Activated CD4-positive, alpha-beta T cell treated with anti-CD3 and anti-CD28 coated beads, Interleukin-2, amount 50 U/mL, for 16 hours (primary cell): ENCODE measurements at places on chromosomes 6 and 20.

DNA sequence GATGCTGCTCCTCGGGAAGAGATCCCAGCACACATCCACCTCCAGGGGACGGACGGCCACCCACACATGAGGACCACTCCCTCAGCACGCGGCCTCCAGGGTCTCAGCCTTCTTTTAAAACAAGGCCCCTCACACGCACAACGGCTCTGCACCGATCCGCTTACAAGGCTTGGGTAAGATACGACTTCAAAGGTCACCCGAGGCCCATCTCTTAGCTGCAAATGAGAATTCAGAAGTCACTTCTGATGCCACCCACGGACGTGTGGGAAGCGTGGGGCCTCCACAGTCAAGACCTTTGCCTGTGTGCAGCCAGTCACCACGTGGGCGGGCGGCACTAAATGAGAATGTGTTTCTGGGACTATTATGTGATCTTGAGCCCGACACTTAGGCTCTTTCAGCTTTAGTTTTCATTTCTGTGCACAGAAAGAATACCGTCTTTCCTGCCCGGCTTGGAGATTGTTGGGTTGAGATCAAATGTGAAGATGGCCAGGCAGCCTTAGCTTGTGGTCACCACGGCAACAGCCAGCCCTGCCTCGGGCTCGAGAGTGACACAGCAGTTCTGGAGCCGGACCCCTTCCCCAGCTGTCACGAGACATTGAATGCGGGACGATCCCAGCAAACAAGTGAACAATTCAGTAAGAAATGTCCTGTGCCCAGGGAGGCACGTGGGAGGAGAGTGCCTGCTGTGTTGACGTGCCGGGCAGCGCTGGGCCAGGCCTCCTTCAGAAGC is 91.6 kb downstream of the RAMACL start:
- no peak for DNase-seq

- no peak for DNase-seq
These were observed 134.9 kb downstream of the SLC23A2 start for GRCh38 chr20:4866429-4866828.

DNA sequence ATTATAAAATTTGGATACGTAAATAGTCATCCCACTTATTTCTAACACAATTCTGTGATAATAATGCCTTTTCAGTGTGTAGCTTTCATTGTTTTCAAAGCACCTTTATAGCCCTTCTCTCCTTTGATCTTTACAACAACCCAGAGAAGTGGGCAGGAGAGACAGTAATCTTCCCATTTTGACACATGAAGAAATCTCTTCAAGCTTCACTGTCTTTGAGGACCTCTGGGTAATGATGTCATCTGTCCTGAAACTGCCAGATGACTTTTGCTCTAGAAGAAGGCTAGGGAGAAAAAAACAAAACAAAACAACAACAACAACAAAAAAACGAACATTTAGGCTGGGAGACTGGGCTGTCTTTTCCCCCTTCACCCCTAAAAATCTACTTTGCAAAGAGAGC is 203.0 kb downstream of the KCNQ5 start:
- peak; percentile 3 for DNase-seq

DNA sequence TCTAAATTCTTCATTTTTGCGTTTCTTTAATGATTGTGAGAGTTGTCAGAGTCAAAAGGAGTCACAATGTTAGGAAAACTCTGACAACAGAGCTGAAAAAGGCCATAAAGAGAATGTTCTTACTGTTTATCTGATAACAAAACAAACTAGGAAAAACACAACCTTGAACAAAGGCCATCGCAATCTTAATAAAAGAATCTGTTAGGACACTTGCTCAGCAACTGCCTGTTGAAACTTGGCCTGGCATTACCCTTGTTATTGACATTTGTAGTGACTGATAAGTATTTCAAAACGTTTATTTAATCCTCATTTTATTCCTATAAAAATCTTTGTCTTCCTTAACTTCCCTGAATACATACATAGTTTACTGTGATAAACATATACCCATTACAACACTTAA is 15.7 kb downstream of the GSTA1 start:
- no peak for DNase-seq

DNA sequence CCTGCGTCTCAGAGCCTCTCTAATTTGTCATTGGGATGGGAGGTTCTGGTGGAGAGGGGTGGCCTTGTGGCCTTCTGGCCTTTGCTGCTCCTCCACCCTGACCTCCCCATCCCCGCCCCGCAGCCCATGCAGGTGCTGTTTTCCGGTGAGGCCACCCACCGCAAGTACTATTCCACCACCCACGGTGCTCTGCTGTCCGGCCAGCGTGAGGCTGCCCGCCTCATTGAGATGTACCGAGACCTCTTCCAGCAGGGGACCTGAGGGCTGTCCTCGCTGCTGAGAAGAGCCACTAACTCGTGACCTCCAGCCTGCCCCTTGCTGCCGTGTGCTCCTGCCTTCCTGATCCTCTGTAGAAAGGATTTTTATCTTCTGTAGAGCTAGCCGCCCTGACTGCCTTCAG is 171.8 kb upstream of the RNF24 start:
- DNase-seq, result no peak

DNA sequence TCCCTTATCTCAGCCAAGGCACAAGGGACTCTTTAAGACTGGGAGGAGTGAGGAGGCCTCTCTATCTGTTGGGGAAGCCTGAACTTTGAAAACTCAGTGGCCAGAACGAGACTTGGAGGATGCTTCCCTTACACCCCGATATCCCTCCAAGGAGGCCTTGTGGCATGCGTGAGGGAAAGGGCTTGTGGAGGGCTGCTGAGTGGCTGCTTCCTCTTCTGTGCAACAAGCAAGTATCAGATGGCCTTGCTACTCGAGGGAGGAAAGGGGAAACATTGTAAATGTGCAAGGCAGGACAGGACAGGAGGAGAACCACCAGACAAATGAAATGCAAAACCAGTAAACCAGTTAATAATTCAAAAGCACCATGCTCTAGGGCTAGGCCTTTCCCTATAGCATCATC is 306.5 kb upstream of the MAP3K7 start:
- DNase-seq, result no peak

DNA sequence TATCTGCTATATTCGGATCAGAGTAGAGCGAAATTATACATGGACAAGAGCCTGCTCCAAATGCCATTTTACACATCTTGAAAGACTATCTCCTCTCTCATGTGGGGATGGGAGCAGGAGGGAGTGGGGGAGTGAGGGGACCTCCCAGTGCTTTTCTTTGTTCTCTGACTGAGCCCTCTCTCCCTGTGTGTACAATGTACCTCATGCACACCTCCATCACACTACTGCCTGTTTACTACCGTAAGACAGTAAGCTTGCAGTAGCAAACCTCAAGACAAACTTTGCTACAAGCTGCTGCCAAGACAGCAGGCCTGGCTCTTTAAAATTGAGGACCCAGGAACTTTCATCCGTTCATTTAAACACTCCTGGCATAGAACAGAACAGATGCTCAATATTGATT is 7.2 kb downstream of the NHSL1 start:
- no peak for DNase-seq

DNA sequence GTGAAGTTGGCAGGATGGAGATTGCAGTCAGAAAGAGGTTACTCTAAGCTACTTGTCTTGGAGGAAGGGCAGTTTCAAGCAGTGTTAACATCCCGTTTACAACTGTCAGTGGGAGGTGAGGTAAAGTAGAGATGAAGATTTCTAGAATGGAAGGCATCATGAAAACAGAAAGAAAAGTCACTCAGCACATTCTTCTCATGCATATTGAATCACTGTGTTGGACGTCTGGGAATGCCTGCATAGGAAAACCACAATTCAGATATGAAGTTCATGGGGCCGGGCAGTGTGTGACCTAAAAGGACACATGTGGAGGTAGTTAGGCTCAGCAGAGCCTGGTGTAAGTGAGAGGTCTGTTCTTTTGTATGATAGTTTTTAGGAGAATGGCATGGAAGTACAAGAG is 73.5 kb upstream of the LAMP5 start:
- no peak for DNase-seq

GRCh38 chr6:124040655-124041054 is 237.0 kb downstream of the NKAIN2 start:
- DNase-seq, result peak; percentile 13

GRCh38 chr20:36483209-36483918 is 58.0 kb upstream of the MYL9 start:
- DNase-seq, result no peak

DNA sequence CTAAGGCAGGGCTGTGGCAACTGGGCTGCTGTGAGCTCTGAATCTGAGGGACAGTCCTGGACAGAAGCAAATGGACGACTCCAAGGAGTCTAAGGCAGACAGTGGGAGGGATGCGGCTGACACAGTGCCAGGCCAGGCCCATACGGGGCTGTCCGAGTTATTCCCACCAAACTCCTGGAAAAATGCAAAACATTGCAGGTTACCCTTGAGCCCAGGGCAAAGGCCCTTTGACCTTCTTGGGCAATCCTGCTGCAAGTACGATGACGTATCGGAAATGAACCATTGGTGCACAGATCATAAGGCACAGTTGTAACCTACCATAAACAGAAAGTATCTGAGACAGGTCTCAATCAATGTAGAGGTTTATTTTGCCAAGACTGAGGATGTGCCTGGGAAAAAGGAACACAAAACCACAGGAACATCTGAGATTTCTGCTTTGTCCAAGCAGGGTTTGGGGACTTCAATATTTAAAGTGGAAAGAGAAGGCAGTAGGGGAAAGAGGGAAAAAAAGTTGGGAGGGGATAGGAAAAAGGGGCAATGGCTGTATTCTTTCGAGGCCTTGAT is 118.9 kb downstream of the DACT2 start:
- no peak for DNase-seq

DNA sequence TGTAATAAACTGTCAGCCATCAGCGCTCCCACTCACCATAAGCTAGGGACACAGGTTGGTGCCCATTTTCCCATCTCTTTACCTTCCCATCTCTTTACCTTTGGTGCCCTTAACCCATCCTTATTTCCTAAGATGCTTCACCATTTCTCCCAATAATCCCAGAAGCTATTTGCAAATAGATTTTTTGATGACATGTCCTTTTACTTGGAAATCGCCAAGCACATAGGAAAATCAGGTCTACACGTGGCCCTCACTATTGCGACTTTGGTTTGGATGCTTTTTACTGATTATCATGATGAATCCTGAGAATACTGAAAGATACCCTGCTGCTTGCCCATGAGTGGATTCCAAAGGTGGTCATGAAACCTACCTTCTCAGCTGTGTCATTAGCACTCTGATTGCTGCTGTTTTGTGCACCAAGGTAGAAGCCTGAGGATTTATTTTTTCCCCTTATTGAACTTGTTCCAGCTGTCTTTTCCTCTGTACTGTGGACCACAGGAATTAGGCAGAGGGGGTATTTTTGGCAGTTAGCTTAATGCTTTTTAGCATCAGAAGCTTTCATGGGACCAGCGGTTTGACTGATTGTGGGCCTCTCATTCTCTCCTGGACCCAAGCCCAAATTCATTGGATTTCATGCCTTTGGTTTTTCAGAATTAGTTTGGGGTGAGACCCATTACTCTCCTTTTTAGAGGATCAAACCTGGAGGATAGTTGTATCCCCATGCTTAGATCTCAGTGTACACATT is 229.6 kb upstream of the RIN2 start:
- no peak for DNase-seq
